ENCODE measurements at places on chromosomes 1 and 21.

DNA sequence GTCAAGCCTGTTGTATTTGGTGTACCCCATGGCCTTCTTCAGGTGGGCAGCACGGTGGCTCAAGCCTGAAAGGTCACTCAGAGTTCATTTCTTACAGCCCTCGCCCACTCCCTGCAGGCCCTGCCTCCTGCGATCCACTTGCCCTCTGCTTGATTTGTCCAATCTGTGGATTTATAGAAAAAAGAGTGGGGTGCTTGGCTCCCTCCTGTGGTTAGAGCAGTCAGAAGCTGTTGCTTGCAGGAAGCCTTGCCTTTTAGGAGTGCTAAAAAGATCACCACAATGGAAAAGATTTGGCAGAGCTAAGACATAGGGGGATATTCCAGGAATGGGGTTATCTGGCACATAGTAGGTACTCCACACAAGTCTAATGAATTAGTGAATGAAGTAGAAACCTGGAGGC lies 108.0 kb upstream of the TRABD2B start:
- DNase-seq = no peak

- DNase-seq = no peak
These were observed 182.9 kb downstream of the BACH1 start for GRCh38 chr21:29481641-29482040.

GRCh38 chr1:72326494-72326893 lies 44.2 kb upstream of the NEGR1 start:
- no peak for DNase-seq

- no peak for DNase-seq
These were observed 16.2 kb downstream of the C1orf216 start for GRCh38 chr1:35702508-35702907.

- no peak for DNase-seq
These were observed 177.3 kb downstream of the ZSCAN20 start for GRCh38 chr1:33649759-33650158.

- DNase-seq = no peak
These were observed 284.5 kb downstream of the DSCAM start for GRCh38 chr21:40562242-40563002.

DNA sequence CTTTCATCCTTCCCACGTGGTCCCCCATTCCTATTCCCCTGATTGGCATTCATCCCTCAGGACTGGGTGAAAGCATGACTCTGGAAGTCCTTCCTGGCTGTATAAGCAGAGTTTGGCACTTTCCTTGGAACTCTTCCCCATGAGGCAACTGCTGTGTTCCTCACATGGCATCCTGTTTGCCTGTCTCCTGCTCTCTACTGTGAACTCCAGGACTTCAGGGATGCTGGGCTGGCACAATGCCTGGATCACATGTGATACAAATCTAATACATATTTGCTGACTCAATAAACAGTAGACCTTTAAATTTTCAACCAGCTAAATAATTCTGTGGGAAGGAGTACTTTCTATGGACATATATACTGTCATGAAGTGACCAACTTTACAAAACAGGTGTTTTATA lies 46.8 kb upstream of the EDEM3 start:
- DNase-seq = no peak

DNA sequence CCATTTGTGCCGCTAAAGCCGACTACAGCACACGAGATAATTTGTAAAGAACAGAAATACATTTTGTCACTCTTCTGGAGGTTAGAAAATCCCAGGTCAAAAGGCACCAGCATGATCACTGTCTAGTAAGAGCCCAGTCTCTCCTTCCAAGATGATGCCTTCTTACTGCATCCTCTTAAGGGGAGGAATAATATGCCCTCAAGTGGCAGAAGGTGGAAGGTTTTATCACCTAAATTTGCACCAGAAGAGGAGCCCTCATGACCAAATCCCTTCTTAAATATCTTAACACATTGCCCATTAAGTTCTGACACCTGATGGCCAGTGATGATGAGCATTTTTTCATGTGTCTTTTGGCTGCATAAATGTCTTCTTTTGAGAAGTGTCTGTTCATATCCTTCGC lies 326.7 kb upstream of the RGS18 start:
- peak; percentile 38 for DNase-seq

DNA sequence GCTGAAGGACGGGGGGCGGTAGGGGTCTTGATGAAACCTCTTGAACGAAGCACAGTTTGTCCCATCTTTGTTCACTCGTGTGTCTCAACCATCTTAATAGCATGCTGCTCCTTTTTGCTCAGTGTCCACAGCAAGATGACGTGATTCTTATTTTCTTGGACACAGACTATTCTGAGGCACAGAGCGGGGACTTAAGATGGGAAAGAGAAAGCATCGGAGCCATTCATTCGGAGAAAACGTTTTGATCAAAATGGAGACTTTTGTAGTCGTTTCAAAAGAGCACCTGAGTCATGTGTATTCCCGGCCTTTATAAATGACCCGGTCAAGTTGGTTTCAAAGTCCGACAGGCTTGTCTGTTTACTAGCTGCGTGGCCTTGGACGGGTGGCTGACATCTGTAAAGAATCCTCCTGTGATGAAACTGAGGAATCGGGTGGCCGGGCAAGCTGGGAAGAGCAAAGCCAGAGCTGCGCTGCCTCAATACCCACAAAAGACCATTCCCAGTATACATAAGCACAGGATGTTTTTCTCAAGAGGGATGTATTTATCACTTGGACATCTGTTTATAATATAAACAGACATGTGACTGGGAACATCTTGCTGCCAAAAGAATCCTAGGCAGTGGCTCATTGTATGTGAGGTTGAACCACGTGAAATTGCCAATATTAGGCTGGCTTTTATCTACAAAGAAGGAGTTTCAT lies 18.5 kb downstream of the ETS2 start:
- DNase-seq = no peak

- no peak for DNase-seq
These were observed 161.5 kb upstream of the SAMSN1 start for GRCh38 chr21:14707511-14708020.

GRCh38 chr1:31800674-31800967 lies 15.2 kb downstream of the SPOCD1 start:
- DNase-seq = no peak
